ENCODE measurements at places on chromosomes 3 and 15. TPM values are rescaled to one million over a fixed set of nuclear protein-coding genes. Genes with fewer than 3 reads are reported as not detected.

Gene UCN2
- total RNA-seq = 1.4 TPM

Gene PLSCR5
- not detected for total RNA-seq

Gene AADACL2
- total RNA-seq = not detected

Gene CCR9
- not detected for total RNA-seq

Gene SPINT1
- 0.36 TPM for total RNA-seq

Gene CDHR4
- total RNA-seq = 0.07 TPM

Gene SLC2A2
- total RNA-seq = not detected
